GDM1 (cell line): ENCODE measurements at places on chromosomes 13 and 19.

GRCh38 chr13:51440381-51440780 lies 12.5 kb downstream of the INTS6 start:
- no peak for DNase-seq

DNA sequence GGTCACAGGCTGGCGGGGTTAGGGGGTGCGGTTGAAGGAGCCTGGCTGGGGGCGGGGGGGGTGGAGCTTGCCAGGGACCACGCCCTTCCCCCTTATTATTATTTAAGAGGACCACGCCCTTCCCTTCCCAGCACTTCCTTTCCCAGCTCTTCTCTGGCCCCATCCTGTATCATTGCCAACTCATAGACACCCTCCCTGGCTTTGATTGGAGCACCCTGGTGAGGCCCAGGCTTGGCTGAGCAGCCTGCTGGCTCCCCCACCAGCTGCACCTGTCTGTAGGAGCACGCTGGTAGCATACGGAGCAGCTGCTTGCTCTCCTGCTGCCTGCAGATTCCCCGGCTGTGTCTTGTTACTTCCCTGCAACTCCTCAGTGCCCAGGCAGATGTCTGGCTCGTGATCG lies 62.5 kb upstream of the PDX1 start:
- DNase-seq = no peak

- DNase-seq = no peak
Measured at GRCh38 chr19:6313398-6313969, 19.9 kb downstream of the ACER1 start.

- DNase-seq = no peak
Measured at GRCh38 chr19:10418235-10418484, 2.2 kb upstream of the PDE4A start.

DNA sequence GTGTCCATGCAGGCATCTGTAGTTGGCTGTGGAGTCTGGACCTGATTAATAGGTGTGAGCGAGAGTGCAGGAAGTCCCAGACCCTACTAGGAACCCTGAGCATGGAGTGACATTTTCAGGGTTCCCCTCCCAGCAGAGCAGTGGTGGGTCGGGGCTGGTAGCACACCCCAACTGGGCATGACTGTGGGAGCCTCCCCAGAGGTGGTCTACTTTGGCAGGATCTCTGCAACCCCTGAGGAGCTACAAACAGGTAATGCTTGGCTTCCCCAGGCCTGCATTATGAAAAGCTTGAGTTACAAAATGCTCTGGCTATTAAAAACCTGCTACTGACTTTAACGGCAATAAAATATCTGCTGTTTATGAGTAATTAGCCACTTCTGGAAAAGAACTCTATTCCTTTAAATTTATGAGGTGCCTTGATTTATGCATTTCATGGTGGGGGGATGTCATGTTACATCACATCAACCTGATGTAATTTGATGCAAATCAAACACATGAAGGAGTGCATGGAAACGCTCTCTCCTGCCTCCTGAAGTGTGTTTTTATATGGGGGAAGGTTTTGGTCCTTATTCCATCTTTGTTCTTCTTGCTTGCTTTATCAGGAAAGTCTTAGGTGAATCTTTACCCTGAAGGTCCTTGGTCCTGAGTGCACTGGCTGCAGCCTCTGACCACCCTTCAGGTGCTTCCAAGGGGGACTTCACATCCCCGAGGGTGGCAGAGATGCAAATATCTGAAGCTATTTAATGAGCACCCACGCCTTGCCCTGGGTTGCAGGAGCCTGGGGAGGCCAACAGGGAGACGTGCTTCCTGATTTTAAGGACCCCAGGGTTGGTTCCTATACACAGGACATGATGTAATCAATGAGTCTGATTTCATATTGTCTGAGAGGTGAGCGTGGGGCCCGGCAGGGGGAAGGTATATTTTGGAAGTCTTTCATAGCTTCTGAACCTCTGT lies 54.0 kb downstream of the ZNF536 start:
- no peak for DNase-seq

- DNase-seq = no peak
Measured at GRCh38 chr13:110380359-110381028, 73.4 kb downstream of the COL4A2 start.

- DNase-seq = no peak
Measured at GRCh38 chr19:3512562-3513228, 6.6 kb downstream of the FZR1 start.

DNA sequence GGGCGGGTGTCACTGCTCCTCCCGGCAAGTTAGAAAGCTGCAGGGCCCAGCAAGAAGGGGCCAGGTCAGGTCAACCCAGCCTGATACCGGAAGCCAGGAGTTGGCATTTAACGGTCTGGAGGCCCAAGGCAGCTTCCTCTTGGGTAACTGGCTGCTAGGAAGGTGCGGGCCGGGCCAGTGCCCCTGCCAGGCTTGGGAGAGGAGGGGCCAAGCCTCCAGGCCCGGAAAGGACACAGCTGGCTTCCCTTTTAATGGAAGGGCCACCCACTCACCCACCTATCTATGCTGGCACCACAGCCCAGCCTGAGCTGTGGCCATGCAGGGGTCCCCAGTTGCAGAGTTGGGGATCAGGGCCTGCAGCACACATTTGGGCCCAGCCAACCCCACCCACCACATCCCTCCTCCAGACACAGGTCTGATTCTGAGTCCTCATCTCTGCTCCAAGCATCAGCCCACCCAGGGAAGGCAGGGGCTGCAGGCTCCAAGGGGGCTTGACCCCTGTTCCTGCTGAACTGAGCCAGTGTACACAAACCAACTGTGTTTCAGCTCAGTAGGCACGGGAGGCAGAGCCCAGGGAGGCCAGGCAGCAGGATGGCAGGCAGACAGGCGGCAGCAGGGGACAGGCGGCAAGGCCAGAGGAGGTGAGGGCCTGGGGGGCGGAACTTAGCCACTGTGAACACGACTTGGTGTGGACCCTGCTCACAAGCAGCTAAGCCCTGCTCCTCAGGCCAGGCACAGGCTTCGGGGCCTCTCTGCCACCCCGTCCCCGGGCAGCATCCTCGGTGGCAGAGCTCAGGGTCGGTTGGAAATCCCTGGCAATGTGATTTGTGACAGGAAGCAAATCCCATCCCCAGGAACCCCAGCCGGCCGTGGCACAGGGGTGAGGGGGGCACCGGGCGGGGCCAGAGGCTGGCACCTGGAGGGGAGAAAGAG lies 40.8 kb downstream of the ZSWIM4 start:
- peak; percentile 91 for DNase-seq

DNA sequence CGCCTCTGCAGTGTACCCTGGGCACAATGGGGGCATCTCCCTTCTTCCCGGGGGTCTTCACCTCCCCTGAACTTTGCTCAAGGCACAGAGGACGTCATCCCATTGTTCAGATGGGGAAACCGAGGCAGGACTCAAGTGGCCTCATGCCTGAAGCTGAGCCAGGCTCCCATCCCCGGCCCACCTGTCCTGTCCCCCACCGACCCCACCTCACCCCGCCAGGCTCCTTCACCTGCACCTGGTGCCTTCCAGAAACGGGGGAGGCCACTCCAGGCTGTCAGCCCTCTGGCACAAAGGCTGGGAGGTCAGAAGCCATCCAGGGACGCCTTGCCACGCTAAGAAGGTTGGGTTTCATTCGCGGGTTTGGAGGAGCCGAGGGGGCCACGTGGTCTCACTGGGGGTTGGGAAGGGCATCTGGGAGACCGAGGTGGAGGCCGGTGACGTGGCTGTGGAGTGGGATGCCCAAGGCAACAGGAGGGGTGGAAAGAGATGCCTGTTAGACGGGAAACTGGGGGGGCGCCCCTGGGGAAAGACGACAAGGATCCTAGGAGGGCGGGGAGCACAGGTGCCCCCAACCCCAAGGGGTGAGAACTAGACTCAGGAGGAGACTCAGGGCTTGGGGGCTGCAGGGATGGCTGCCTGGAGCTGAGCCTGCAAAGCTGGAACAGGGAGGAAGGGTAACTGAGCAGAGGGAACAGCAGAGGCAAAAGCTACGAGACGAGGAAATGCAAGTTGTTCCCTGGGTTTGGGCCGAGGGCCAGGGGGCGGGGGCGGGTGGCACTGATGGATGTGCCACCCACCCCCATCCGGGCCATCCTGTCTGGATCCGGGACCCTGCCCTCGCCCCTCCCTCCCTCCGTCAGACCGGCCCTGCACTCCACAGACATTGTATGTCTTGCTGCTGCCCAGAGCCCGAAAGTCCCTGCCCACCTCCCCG lies 6.0 kb upstream of the TCF3 start:
- DNase-seq = no peak

- no peak for DNase-seq
Measured at GRCh38 chr19:13814550-13814949, 19.3 kb downstream of the ZSWIM4 start.

GRCh38 chr19:20325151-20325550 lies 158.1 kb downstream of the ZNF486 start:
- no peak for DNase-seq

DNA sequence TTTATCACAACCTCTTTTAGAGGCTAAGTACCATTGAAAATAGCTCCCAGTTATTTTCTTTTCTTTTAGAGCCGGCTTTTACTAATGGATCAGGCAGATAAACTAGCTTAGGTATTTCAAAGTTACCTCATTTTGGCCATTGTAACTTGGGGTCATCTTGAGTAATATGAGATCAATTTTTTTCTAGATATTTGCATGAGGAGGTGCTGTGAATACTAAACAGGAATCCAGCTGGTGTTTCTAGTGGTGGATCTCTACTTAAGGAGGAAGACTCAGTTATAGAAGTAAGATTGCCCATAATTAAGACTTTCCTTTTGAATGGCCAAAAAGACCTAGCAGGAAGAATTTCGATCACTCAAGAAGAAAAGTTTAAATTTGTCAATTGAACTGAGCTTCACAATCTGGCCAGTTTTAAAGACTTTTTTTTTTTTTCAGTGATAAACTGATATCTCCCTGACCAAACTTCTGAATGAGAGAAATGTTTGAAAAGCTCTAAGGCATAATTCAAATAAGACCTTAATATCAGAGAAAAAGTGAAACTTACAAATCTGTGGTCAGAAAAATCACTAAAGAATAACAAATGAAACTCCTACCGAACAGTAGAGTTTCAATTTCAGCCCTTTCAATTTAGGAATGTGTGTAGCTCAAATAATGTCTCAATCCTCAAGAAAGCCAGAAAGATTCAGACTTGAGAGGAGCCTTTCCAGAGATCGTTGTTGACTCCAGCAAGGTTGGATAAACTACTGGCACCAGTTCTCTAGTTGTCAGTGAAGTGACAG lies 11.6 kb upstream of the NAA16 start:
- no peak for DNase-seq

- peak; percentile 97 for DNase-seq
Measured at GRCh38 chr19:39445196-39446111, at the start of gene SUPT5H. Gene SUPT5H (plus strand): TSS chr19:39445582. CDS start chr19:39445891, 309 bp downstream.

GRCh38 chr19:10979951-10980381 lies 19.1 kb downstream of the SMARCA4 start:
- peak; percentile 38 for DNase-seq

DNA sequence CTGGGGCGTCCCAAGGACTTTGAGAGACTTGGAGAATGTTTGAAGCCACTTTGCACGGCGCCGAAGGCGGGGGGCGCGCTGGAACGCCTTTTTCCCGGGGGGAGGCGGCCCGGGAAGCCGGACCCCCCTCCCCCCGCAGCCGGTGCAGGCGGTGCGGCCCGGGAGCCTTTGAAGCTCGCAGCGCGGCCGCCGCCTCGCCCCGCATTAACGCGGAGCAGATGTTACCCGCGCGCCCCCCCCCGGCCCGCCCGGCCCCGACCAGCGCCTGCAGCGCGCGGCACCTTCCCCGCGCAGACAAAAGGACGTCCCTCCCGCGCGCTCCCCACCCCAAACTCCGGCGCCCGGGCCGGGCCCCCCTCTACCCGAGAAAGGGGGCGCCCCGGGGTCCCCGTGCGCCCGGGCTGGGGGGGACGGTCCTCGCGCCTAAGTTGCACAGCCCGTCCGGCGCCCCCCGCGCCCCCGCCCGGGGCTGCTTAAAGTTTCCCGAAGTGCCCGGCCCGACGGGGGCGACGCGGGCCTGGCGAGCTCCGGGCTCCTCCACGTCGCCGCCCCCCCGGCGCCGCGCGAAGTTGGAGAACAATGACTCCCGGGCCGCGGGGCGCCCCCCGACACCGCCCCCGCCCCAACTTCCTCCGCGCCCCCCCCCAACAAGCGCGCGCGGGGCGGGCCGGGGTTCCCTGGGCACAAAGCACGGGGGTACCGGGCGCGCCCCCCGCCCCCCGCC lies 685 bp downstream of the TCF3 start:
- DNase-seq = no peak

DNA sequence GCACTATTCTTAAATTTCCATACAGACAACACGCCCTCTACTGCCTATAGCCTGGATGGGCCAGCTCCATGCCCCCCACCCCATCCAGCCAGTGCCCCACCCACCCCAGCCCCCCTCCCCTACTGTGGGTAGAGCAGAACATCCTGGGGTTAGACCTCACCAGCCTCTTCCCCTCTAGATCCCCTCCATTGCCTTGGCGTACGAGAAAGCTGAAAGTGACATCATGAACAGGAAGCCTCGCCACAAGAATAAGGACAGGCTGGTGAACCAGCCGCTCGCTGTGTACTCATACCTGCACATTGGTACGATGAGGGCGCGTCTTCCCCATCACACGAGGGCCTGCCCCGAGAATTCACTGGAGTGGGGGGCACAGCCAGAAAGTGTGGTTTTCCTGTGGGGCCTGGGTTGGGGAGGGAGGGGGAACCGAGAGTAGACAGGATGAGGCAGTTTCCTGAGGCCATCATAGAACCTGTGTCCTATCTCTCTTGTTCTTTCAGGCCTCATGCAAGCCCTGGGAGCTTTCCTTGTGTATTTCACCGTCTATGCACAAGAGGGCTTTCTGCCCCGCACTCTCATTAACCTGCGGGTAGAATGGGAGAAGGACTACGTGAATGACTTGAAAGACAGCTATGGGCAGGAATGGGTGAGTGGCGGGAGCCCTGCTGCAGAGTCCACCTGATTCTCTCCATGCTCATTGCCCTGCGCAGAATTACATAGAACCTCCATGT lies 29.1 kb downstream of the ATP12A start:
- DNase-seq = peak; percentile 92

GRCh38 chr13:78566631-78567030 lies 36.7 kb downstream of the POU4F1 start:
- DNase-seq = no peak

DNA sequence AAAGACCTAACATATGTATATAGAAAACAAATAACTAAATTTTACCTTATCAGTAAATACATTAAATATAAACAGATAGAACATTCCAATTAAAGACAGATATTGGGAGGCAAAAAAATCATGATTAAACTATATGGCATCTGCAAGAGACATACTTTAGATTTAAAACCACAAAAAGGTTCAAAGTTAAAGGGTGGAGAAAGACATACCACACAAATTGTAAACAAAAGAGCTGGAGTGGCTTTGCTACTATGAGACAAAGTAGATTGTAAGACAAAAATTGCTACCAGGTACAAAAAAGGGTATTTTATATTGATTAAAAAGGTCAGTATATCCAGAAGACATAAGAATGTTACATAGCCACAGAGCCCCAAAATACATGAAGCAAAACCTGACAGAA lies 200.2 kb downstream of the KCNRG start:
- no peak for DNase-seq

DNA sequence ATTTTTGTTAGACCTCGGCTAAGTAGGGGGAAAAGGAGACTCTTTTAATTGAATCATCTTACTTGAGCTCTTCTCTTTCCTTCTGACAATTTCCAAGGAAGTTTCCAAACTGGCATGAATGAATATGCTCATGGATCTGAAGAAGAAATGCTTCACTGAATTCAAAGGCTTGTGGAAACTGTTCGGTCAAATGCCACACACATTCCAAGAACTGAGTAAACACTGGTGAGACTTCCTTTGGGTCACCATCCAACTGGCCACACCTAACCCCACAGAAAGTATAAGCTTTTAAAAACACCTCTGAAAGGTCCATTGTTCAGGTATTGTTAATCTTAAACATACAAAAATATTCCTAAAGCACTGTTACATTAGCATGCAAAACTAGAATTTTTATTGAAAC lies 33.6 kb downstream of the MTMR6 start:
- DNase-seq = no peak
